ENCODE measurements at places on chromosomes 16 and 17. TPM values are rescaled to one million over a fixed set of nuclear protein-coding genes. Genes with fewer than 3 reads are reported as not detected.
A peak's percentile ranks its signal among the peaks of the same experiment; 100 is the strongest.

GRCh38 chr16:6498858-6499257 is 833.8 kb upstream of the RBFOX1 start:
- no peaks in the 10 kb centered on the region for H3K4me1 ChIP-seq
- H3K36me3 ChIP-seq: no peaks in the 10 kb centered on the region
- DNase-seq: no peak
- H3K27me3 ChIP-seq: no peaks in the 10 kb centered on the region
- no peak overlapping the region for H3K4me3 ChIP-seq
- H3K27ac ChIP-seq: no peak overlapping the region

Gene CRYBA1
- not detected for total RNA-seq

DNA sequence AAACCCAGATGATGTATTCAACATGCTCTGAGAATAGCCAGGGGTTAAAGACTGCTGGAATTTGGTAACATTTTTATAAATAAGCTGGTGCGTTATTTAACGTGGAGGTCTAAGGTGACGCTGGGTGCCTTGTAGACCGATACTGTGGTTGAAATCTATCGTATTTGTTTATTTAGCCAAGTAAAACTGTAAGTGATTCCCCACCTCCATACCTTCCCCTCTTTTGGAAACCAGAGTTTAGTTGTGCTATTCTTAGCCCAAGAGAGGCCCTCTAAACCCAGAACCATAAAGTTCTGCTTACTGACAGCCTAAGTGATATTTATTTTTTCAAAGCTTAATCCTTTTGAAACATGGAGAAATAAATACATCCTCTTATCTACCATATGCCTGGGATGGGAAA is 744.5 kb downstream of the WWOX start:
- no peaks in the 10 kb centered on the region for H3K36me3 ChIP-seq
- H3K27ac ChIP-seq: no peak overlapping the region
- no peaks in the 10 kb centered on the region for H3K4me1 ChIP-seq
- DNase-seq: no peak
- H3K27me3 ChIP-seq: no peaks in the 10 kb centered on the region

DNA sequence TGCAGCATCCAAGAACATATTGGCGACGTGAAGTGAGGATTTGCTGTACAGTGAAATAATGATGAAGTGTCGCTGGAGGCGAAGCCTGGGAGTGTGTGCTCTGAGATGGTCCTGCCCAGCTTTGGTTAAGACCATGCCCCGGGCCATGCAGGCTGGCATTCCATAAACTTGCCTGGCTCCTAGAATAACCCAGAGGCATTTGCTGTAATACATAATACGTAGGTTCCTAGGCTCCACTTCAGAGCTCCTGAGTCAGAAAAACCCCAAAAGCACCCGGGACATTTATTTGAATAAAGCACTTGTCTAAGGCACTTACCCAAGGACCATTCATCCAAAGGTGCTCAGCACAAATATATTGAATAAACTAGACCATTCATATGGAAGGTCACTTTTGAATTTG is 279.3 kb downstream of the ABCC12 start:
- no peaks in the 10 kb centered on the region for H3K36me3 ChIP-seq
- H3K4me3 ChIP-seq: no peak overlapping the region
- DNase-seq: no peak

DNA sequence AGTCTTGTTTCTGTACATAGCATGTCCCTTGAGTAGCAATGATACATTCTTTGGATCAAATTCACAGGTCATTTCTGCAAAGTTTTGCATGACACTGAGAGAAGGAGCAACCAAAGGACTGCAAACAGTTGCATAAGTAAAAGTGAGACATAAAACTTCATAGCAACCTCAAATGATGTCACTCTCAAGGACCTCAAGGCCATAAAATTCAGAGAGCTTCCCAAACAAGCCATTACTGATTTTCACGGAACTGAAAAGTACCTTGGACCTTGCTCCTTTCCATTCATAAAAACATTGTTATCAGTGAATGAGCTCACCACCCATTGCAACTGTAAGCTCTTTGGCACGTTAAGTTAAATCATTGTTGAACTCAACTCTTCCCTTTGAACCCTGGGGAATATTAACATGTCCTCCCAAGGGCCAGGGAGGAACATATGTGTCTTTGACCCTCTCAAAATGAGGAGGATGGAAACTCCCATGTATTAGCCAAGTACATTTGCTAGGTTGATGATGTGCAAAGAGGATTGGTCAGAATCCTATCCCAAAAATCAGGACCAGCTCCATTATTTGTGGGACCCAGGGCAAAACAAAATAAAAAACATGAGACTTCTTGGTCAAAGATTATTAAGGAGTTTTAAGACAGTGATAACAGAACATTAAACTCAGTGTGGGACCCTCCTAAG is 275.0 kb upstream of the DYNLRB2 start:
- no peak overlapping the region for H3K27ac ChIP-seq
- H3K4me1 ChIP-seq: peaks cover 3% of the 10 kb centered on the region
- H3K27me3 ChIP-seq: peaks cover 17% of the 10 kb centered on the region
- H3K36me3 ChIP-seq: no peaks in the 10 kb centered on the region

Gene CCL23
- not detected for total RNA-seq

Gene PIPOX
- 2.1 TPM for total RNA-seq

- no peaks in the 10 kb centered on the region for H3K36me3 ChIP-seq
- no peak overlapping the region for H3K27ac ChIP-seq
- H3K4me1 ChIP-seq: no peaks in the 10 kb centered on the region
- H3K27me3 ChIP-seq: no peaks in the 10 kb centered on the region
- no peak overlapping the region for H3K4me3 ChIP-seq
- no peak for DNase-seq
Measured at GRCh38 chr16:52515068-52515671, 31.8 kb downstream of the TOX3 start.

Gene SGCA
- total RNA-seq: 0.26 TPM

GRCh38 chr16:8053437-8053836 is 536.9 kb downstream of the TMEM114 start:
- no peaks in the 10 kb centered on the region for H3K4me1 ChIP-seq
- H3K4me3 ChIP-seq: no peak overlapping the region
- H3K27ac ChIP-seq: no peak overlapping the region
- no peaks in the 10 kb centered on the region for H3K27me3 ChIP-seq
- H3K36me3 ChIP-seq: no peaks in the 10 kb centered on the region
- DNase-seq: no peak

Gene PYCARD
- total RNA-seq: 5.7 TPM

Gene CBX2
- 4.3 TPM for total RNA-seq

Gene SLC16A13
- total RNA-seq: 8.3 TPM

- H3K4me3 ChIP-seq: no peak overlapping the region
- H3K27ac ChIP-seq: no peak overlapping the region
- no peak for DNase-seq
- peaks cover 16% of the 10 kb centered on the region for H3K27me3 ChIP-seq
- no peaks in the 10 kb centered on the region for H3K36me3 ChIP-seq
- no peaks in the 10 kb centered on the region for H3K4me1 ChIP-seq
Measured at GRCh38 chr17:34740565-34741520, 161.5 kb downstream of the TMEM132E start.

DNA sequence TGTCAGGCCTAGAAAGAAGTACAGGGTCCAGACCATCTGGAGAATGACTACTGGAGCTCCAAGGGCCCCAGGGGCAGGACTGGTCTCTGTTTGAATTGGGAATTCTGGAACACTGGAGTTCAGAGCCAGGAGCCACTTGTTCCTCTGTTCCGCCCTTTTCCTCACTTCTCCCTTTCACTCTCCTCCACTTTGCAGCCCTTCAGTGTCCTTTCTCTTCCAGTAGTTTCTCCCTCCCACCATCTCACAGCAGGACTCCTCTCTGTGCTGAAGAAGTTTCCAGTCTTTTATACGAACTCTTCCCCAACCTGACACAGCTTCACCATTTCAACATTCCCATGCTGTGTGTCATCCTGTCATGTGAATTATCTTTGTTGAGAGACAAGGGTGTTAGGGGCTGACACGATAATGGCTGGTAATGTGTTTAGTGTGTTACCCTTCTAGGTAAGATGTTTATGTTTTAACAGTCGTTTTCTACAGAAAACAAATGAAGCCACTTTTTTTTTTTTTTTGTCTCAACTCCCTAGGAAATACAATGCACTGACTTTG is 180.3 kb upstream of the MYOCD start:
- no peaks in the 10 kb centered on the region for H3K36me3 ChIP-seq
- no peaks in the 10 kb centered on the region for H3K27me3 ChIP-seq
- no peaks in the 10 kb centered on the region for H3K4me1 ChIP-seq
- DNase-seq: no peak

DNA sequence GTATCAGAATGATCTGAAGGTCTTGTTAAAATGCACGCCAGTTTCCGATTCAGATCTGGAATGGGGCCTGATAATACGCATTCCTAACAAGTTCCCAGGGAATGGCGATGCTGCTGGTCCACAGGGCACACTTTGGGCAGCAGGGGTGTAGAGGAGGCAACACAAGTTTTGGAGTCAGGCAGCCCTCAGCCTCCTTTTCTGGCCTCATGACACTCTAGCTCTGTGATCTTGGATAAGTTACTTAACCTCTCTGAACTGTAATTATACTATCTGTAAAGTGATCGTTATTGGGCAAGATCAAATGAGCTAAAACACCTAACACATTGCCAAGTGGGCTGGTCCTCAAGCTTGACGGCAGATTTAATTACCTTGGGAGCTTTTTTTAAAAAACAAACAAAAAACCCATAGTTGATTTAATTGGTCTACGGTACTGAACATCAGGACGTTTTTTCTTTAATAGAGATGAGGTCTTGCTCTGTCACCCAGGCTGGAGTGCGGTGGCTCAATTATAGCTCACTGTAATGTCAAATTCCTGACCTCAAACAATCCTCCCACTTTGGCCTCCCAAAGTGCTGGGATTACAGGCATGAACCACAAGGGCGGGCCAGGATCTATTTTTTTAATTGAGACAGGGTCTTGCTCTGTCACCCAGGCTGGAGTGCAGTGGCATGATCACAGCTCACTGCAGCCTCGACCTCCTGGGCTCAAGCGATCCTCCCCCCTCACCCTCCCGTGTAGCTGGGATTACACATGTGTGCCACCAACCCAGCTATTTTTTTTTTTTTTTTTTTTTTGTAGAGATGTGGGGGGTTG is 10.0 kb upstream of the MRPS23 start:
- no peak overlapping the region for H3K4me3 ChIP-seq
- DNase-seq: no peak
- peaks cover 13% of the 10 kb centered on the region for H3K27me3 ChIP-seq
- H3K27ac ChIP-seq: no peak overlapping the region
- H3K4me1 ChIP-seq: peaks cover 9% of the 10 kb centered on the region

Gene RASL10B
- 2.7 TPM for total RNA-seq

GRCh38 chr16:28901862-28902261 is 23.2 kb downstream of the RABEP2 start:
- no peaks in the 10 kb centered on the region for H3K36me3 ChIP-seq
- no peak overlapping the region for H3K4me3 ChIP-seq
- H3K4me1 ChIP-seq: no peaks in the 10 kb centered on the region

DNA sequence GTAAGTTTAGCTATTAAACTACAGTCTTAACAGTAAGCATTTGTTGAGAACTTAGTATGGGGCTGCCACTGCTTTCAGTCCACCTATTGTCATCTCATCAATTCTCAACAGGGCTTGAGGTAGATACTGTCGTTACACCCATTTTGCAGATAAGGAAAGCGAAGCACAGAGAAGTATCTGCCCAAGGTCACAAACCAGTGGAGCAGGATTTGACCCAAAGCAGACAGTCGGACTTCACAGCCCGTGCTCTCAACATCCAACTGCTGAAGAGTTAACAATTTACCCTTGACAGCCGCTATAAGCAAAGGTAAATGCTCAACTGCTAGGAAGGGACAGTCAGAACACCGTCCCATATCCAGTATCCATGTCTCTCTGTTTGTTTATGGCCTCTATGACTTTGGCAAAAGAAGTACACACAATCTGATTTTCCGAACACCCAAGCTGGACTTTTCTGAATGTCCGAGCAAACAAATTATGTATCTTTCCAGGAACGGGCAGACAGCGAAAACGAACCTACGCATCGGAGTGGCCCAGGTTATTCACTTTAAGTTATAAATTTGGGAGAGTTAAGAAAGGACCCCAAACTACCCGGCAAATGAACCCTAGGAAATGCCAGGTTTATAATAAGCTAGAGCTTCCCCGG is 1.2 kb downstream of the SIAH1 start:
- H3K27ac ChIP-seq: peak overlapping the region; percentile 84
- peak; percentile 19 for DNase-seq
- H3K4me3 ChIP-seq: peak overlapping the region; percentile 85
- H3K36me3 ChIP-seq: peaks cover 3% of the 10 kb centered on the region

Gene KCNH6
- total RNA-seq: not detected

Gene NPW
- total RNA-seq: 2.0 TPM

DNA sequence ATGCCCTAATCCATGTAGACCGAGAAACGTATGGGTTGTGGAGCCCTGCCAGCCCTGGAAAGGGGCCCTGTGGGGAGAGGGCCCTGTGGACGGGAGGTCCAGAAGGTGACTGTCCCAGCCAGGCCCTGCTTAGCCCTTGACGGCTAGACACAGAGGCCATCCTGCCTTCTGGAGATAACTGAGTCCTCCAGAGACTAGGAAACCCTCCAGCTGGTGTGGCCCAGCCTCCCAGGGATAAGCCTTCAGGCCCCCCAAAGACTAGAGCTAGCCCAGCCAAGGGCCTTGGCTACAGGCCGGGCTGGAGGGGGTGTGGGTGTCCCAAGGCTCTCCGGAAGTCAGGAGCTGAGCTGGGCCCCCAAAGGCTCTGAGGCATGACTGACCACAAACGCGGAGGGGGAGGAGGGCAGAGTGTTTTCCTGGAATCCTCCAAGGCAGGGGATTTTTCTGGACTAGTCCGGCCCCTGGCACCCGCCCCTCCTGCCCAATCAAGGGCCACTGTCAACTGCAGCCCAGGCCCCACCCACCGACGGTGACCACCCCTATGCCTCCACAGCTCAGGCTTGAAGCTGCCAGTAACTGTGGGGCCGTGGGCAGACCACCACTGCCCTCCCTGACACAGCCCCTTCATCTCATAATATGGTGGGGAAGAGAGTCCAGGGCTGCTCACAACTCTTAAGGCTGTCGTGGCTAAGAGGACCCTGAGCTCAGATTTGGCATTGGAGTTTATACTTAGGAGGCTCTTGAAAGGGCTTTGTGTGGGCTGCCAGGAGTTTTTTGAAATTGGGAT is 885 bp upstream of the VASN start:
- H3K36me3 ChIP-seq: no peaks in the 10 kb centered on the region
- DNase-seq: no peak
- no peak overlapping the region for H3K4me3 ChIP-seq
- peaks cover 12% of the 10 kb centered on the region for H3K4me1 ChIP-seq

DNA sequence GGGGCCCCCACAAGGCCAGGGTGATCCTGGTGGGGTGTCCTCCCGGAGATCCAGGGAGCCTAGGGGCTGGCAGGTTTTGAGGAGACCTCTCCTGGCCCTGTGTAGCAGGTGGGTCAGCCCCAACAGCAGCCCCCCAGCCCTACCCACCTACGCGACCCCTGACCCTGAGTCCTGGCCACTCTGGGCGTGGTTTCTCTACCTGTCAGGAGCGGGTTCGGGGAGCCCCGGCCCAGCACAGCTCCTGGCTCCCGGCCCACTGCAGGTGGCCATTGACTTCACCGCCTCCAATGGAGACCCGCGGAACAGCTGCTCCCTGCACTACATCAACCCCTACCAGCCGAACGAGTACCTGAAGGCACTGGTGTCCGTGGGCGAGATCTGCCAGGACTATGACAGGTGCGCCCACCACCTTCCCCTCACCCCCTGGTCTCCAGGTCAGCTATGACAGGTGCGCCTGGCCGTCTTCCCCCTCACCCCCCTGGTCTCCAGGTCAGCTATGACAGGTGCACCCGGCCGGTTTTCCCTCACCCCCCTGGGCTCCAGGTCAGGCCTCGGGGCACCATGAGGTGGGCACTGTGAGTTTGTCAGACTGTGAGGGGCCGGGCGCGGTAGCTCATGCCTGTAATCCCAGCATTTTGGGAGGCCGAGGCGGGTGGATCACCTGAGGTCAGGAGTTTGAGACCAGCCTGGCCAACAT is 13.0 kb downstream of the CPNE7 start:
- no peaks in the 10 kb centered on the region for H3K27me3 ChIP-seq
- H3K36me3 ChIP-seq: peaks cover 2% of the 10 kb centered on the region
- no peak overlapping the region for H3K27ac ChIP-seq
- no peak overlapping the region for H3K4me3 ChIP-seq
- peaks cover 2% of the 10 kb centered on the region for H3K4me1 ChIP-seq

Measured in activated CD4-positive, alpha-beta T cell treated with anti-CD3 and anti-CD28 coated beads for 36 hours (primary cell).